ENCODE measurements at places on chromosomes 3 and 15.

GRCh38 chr3:70186221-70186620 lies 126.2 kb downstream of the MDFIC2 start:
- no peak for DNase-seq

- no peak for DNase-seq
Observed at GRCh38 chr3:46383211-46383950, 12.6 kb downstream of the CCR5 start.

DNA sequence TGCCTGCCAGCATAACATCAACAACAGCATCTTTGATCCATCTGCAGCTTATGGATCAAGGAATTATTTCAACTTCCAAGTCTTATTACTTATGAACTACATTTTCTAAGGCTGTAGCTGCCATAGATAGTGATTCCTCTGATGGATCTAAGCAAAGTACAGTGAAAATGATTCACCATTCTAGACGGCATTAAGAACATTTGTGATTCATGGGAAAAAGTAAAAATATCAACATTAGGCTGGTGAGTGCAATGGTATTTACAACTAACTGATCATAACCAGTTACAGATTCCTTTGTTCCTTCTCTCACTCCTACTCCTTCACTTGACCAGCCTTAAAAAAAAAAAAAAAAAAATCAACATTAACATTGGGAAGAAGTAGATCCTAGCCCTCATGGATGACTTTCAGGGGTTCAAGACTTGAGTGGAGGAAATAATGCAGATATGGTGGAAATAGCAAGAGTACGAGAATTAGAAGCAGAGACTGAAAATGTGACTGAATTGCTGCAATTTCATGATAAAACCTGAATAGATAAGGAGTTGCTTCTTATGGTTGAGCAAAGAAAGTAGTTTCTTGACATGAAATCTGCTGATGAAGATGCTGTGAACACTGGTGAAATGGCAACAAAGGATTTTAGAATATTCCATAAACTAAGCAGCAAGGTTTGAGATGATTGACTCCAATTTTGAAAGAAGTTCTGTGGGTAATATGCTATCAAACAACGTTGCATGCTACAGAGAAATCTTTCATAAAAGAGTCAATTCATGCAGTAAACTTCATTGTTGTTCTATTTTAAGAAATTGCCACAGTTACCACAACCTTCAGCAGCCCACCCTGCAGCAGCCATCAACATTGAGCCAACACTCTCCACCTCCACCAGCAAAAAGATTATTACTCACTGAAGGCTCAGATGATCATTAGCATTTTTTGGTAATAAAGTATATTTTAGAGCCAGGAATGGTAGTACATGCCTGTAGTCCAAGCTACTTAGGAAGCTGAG lies 22.8 kb downstream of the SLC12A6 start:
- DNase-seq = no peak

- DNase-seq = no peak
Observed at GRCh38 chr3:139906418-139906817, 28.6 kb upstream of the CLSTN2 start.

GRCh38 chr15:67753891-67754290 lies 71.4 kb upstream of the SKOR1 start:
- DNase-seq = no peak

- DNase-seq = no peak
Observed at GRCh38 chr3:189342811-189343210, 171.0 kb downstream of the TPRG1 start.

DNA sequence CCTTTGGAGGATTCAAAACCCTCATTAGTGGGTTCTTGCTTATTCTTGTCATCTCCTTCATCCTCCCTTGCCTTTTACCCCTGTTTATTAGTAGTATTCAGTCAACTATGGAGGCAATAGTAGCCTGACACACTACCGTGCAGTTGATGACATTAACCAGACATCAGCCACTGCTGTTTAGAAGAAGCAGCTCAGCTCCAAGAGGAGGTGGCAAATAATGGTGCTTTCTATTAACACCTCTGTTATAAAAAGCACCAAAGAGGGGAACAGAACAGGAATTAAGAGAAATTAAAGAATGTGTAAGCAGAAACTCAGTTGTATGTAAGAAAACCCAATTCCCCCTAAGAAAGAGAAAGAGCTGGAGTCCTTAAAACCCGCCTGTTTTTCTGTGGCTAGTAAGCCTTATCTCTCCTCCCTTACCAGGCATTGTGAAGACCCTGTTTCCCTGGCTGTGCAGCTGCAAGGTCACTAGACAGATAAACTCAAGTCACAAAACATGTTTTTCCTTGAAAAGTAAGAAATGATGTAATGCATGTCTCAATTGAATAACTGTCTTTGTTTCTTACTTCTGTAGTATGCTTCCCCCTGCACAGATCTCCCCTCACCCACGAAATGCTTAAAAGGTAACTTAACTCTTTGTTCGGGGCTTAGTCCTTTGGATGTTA lies 21.2 kb downstream of the CCR4 start:
- DNase-seq = no peak

- no peak for DNase-seq
Observed at GRCh38 chr3:76410762-76411281, 625.5 kb upstream of the ZNF717 start.

- no peak for DNase-seq
Observed at GRCh38 chr3:116097226-116097625, 348.1 kb downstream of the LSAMP start.

GRCh38 chr15:63084806-63085205 lies 36.9 kb upstream of the LACTB start:
- DNase-seq = no peak

- no peak for DNase-seq
Observed at GRCh38 chr3:151576511-151577137, 115.8 kb upstream of the IGSF10 start.

DNA sequence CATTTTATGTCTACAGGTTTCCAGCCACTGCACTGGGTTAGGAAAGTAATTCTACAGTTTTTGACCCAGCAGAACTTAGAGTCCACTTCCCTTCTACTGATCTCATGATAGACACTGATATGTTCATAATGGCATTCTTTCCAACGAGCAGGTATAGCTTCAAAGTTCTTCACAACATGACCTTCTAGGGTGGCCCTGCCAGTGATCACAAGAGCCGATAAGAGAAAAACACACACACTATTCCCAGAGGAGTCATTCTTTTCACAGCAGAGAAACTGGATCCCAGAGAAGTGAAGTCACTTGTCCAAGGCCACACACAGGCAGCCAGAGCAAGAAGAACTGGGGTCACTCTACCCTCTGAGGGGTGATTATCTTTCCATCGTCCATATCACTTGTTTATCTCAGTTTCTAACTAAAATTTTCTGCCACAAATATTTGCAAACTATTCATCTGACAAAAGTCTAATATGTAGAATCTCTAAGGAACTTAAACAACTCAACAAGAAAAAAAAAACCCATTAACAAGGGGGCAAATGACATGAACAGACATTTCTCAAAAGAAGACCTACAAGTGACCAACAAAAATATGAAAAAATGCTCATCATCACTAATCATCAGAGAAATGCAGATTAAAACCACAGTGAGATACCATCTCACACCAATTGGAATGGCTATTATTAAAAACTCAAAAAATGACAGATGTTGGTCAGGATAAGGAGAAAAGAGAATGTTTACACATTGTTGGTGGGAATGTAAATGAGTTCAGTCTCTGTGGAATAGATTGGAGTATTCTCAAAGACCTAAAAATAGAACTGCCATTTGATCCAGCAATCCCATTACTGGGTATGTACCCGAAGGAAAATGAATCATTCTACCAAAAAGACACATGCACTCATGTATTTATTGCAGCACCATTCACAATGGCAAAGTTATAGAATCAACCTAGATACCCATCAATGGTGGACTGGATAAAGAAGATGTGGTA lies 31.5 kb downstream of the SPTSSB start:
- no peak for DNase-seq

- no peak for DNase-seq
Observed at GRCh38 chr15:35062738-35063099, 22.4 kb downstream of the NANOGP8 start.

DNA sequence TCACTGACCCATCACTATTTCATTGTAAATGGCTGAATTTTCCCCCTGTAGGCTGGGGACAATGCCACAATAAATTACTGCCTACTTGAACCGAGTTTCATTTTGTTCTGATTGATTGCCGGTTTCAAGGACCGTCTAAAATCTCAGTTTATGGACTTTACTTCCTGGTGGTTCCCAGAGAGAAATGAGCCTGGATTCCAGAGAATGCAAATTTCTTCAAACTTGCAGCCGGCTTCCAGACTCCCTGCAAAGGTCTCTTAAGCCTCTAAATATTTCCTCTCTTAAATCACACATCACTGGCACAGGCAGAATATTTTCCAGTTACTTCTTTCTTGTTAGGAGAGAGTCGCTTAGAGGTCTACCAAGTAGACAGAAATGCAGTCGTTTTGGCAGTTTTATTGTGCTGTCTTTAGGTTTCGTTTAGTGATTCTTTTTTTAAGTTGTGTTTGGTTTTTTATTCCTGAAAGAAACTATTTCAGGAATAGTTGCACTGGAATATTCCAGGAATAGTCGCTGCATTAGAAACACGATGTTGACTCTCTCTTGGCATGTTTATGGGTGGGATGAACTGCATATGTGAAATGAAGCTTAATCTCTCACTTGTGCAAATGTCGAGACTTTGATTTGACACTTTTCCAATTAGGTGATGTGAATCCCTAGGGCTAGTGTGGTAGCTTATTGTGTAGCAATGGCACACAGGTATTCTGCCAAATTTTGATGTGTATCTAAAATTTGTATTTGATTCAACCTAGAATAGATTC lies 284.1 kb upstream of the NR2E3 start:
- DNase-seq = no peak

Data from CD4-positive, alpha-beta T cell treated with Interleukin-12 subunit alpha and Interleukin-12 subunit beta, for 1 hour (primary cell).